Activated CD4-positive, CD25-positive, alpha-beta regulatory T cell treated with anti-CD3 and anti-CD28 coated beads, Interleukin-2, amount 50 U/mL, for 16 hours (primary cell): ENCODE measurements at places on chromosomes 5 and 9.

DNA sequence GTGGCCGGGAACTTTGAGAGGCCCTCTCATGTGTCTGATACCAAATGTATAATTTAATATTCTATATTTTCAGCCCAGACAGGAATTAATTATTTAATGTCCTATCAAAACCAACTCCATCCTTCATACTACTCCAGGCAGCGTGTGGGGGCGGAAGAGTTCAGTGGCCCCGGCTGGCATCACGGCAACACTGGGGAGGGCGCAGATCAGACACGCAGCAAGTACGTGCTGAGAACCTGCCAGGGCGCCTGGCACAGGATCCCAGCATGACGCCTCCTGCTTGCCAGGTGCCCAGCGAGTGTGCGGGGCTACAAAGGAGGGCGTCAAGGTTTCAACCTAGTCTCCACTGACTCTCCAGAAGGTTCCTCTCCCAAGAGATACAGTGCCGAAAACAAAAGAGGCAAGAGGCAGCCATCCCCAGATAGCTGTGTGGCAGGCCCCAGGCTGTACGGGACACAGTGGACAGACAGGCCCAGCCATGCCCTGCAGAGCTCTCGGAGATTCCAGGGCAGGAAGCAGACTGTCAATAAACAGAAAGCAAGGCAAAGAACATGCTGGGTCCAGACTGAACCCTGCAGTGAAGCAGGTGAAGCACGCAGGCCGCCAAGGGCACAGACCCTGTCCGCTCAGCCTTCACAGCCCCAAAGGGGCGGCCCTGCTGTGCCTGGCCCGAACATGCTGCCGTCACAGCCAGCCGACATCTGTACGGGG, 110.3 kb downstream of the VAV2 start:
- no peak for DNase-seq

DNA sequence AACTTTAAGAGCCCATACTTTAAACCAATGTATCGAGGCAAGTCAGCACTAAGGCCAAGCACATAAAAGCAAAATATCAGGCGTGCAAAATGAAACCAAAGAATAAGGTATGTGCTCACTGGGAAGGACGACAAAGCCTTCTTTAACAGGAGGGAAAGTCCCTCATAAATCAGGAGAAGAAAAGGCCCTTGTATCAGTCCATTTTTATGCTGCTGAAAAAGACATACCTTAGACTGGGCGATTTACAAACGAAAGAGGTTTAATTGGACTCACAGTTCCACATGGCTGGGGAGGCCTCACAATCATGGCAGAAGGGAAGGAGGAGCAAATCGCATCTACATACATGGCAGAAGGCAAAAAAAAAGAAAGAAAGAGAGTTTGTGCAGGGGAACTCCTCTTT, 68.9 kb downstream of the UBE2QL1 start:
- DNase-seq, result no peak

DNA sequence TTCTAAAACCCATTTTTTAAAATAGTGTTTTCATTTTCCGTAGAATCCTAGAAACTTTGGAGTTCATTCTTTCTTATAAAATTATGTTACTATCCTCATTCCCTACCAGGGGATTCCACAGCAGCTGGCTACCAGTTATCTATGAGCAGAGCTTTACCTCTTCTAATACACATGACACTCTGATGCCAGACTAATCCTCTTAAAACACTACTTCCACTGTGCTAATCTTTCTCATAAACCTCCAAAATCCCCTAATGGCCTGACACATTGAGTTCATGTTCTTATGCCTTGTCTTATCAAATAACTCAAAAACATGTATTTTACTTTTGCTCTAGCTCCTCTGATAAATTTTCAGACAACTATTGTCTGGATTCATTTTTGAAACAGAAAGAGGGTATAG, 633.6 kb upstream of the FTMT start:
- DNase-seq, result no peak

GRCh38 chr5:77563475-77563874, 71.4 kb upstream of the WDR41 start:
- no peak for DNase-seq

- DNase-seq, result peak; percentile 4
These were observed 607 bp downstream of the UHRF2 start for GRCh38 chr9:6413365-6414246.

DNA sequence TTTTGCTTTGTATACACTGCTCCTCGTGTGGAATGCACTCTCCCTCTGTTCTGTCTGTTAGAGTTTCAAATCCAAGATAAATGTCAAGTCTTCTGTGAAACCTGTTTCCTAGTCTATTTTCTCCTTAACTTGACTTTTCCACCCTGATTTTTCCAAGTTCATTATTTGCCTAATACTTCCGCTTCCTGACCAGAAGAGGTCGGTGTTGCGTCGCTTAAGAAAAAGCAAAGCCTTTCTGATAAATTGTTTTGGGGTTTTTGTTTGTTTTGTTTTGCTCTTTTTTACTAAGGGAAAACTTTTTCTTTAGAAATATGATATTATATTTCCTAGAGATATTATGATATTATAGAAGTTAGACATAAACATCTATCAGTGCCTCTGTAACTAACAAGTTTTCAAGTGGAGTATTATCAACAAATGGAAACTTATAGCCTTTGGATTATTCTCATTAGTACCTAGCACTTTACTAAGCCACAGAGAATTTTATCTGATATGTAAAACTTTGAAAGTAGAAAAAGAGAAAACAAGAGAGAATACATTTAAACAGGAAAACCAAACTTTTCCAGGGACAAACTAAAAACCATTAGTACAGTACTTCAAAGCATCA, 55.8 kb downstream of the PHAX start:
- no peak for DNase-seq

- no peak for DNase-seq
These were observed 374.6 kb downstream of the SPATA31D1 start for GRCh38 chr9:82363198-82363597.

GRCh38 chr5:136516637-136517036, 151.3 kb upstream of the TRPC7 start:
- DNase-seq, result no peak

- DNase-seq, result no peak
These were observed 186.7 kb downstream of the DCP2 start for GRCh38 chr5:113163328-113163727.

GRCh38 chr5:157485811-157486210, 25.8 kb downstream of the NIPAL4 start:
- DNase-seq, result no peak

GRCh38 chr5:72369301-72369700, 49.1 kb downstream of the PTCD2 start:
- DNase-seq, result no peak

DNA sequence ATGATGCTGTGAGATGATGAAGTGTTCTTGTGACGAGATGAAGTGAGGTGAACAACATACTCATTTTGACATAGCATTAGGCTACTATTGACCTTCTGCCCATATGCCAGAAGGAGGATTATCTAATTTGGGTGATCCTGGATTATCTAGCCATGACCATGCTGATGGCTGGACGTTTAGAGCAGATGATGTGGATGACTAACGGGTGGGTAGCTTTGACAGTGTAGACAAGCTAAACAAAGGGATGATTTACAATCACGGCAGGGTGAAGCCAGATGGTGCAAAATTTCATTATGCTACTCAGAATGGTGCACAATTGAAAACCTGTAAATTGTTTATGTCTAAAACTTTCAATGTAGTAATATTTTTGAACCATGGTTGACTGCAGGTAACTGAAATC, 2403.4 kb upstream of the ACO1 start:
- DNase-seq, result no peak

GRCh38 chr5:17680737-17681136, 46.5 kb downstream of the TAF11L14 start:
- no peak for DNase-seq

GRCh38 chr9:37956423-37956820, 52.5 kb upstream of the SLC25A51 start:
- DNase-seq, result no peak

DNA sequence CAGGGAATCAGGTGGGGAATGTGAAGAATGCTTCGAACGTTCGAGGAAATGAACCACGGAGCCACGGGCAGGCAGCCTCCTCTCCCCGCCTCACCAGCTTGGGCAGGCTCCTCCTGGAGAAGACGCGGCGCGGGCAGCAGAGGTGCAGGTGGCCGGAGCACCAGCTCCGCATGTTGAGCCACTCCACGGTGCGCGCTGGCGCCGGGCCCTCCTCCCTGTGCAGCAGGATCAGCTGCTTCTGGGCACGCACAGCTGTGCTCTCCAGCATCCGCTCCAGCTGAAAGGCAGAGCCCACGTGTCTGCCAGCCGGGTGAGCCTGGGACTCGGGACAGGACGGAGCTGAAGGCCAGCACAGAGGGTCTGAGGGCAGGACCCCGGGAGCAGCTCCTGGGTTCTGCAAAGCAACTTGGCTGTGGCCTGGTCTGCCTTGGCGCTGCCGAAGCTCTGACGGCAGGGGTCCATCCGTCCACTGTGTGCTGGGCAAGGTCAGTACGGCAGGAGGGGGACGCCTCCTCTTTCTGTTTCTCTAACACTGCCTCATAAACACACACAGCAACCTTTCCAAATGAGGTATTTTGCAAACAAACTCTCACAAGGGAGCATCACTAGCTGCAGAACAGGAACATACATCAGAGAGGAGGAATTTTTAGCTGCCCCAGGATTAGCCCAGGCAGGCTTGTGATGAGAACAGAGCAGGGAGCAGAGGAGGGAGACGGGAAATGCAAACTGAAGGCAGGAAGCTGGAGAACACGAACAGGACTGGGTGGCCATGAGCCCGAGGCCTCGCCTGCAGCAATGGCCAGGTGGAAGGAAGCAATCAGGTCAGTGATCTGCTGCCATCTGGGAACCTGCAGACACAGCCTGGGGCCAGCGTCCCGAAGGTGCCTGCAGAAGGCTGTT, 20.1 kb upstream of the NSMF start:
- no peak for DNase-seq

DNA sequence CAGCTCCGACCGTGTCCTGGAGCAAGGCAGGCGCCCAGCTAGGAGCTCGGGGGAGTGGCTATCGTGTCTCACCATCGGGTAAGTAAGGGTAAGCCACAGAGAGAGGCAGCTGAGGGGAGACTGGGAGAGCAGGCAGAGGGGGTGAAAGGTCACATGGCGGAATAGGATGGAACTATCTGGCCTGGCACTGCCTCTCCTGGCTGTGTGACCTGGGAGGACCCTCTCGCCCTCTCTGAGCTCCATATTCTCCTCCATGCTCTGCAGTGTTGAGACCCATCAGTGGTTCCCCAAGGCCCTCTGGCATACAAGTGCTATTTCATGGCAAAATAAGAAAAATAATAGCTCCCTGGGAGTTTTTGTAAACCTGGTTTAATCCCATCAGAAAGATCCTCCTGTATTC, 43.9 kb upstream of the ASS1 start:
- no peak for DNase-seq

- DNase-seq, result no peak
These were observed 1925.6 kb downstream of the EFNA5 start for GRCh38 chr5:105745111-105745510.
